ENCODE measurements at places on chromosomes 5 and 9. TPM values are rescaled to one million over a fixed set of nuclear protein-coding genes. Genes with fewer than 3 reads are reported as not detected.

Gene SOX30
- not detected for total RNA-seq

Gene LCN12
- not detected for total RNA-seq

Gene MARVELD2
- total RNA-seq = 0.63 TPM

Gene DND1
- total RNA-seq = not detected

Gene PLPP7
- 5.6 TPM for total RNA-seq

Gene RNF183
- not detected for total RNA-seq

Gene SNAPC3
- 43.3 TPM for total RNA-seq

Gene RALGDS
- total RNA-seq = 15.6 TPM
